ENCODE measurements at places on chromosomes 4 and X.

DNA sequence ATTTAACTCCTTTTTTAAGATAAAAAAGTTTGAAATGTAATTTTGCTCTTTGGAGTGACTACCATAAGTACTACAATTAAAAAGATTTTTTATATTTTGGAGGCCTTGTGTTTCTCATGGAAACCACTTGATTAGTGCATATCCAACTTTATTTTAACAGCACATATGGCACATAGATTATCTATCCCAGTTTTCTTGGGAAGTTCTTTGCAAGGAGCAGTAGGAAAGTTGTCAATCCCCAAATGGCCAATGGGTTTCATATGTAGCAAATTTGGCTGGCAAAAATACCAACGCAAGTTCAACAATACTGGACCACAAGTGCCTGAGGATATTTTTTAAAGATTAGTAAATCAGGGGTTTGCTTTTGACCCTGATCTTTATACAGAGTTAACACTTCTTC, 15.4 kb upstream of the ANTXR2 start:
- no peak for DNase-seq

GRCh38 chrX:121028419-121028818, 19.0 kb upstream of the GLUD2 start:
- no peak for DNase-seq

GRCh38 chr4:38856046-38856445, 571 bp downstream of the TLR6 start:
- DNase-seq, result no peak

- DNase-seq, result no peak
Measured at GRCh38 chr4:14848229-14848628, 154.1 kb upstream of the CPEB2 start.

DNA sequence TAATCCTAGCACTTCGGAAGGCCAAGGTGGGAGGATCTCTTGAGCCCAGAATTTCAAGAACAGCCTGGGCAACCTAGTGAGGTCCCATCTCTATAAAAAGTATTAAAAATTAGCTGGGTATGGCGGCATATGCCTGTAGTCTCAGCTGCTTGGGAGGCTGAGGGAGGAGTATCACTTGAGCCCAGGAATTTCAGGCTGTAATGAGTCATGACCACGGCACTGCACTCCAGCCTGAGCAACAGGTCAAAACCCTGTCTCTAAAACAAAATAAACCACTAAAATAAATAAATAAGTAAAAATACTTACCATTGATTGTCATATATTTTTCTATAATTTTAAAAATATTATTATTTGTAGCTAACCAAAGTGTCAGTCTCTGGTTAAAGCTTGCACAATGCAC, 315.6 kb upstream of the SMIM31 start:
- DNase-seq, result no peak

DNA sequence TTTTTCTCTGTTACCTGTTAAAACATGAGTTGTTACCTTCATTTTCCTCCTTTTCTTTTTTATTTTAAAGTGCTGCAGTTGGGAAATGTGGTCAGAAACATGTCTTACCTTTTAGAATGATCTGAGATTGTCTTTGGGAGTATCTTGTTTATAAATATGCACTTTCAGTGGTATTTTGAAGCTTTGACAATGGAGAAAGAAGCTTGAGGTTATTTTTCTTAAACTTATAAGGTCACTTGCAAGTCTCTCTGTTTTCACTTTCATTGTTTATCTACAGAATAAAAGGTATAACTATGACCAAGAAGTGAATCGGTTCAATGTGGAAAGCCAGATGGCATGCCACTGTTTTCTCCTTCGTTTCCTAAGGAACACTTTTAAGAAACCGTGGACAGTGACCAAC, 167.5 kb upstream of the SLC7A11 start:
- DNase-seq, result no peak

DNA sequence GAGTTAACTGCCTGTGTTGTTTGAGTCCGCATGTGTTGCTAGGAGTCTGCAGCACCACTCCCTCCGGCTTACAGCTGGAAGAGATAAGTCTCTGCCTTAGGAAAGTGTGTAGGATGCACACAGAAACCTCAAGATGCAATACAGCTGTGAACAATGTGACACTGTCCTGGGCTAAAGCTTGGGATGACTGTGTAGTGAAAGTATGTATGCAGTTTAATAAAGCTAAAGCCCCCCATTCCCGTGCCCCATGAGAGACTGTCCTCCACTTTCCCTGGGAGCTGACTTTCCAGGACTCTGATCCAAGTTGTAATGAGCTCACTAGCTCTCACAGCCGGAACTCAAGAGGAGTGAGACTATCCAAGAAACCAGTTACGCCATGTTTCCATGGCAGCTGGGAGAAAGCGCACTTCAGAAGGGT, 156.6 kb upstream of the FTHL17 start:
- DNase-seq, result no peak

- DNase-seq, result no peak
Measured at GRCh38 chrX:130120321-130120731, 10.0 kb upstream of the ELF4 start.

- DNase-seq, result no peak
Measured at GRCh38 chr4:154344686-154345085, 146.9 kb downstream of the DCHS2 start.

DNA sequence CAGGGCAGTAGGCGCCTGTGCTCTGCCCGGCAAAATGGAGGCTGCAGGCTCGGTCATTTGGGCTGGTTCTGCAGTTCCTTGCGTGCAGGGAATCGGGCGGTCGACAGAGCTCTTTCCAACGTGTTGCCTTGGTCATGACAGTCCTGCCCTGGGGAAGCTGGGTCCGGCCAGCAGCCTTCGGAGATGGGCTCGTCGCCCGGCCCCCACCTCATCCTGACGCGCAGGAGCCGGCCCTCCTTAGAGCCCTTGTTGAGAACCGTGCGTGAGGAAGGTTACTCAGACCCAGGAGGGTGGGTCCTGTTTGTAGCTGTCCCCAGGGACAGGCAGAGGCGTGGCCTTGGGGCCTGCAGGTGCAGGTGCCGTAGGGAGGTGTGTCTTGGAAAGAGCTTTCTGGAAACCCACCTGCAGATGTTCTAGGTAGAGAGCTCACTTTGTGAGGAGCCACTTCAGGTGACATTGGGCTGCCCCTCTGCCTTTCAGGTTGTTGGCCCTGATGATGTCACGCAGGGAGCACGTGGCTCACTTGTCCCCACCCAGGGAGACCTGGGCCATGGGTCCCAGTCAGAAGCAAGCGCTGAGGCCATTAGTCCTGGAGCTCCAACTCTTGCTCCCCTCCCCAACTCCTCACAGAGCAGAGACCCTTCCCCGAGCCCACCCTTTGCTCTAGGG, 15.2 kb upstream of the HGFAC start:
- DNase-seq, result no peak

- no peak for DNase-seq
Measured at GRCh38 chr4:77488882-77489281, 116.7 kb upstream of the CXCL13 start.

- no peak for DNase-seq
Measured at GRCh38 chr4:125115941-125116340, 198.8 kb upstream of the FAT4 start.

- DNase-seq, result no peak
Measured at GRCh38 chr4:187666697-187667494, 328.7 kb upstream of the ZFP42 start.

GRCh38 chr4:64911846-64912245, 502.6 kb upstream of the TECRL start:
- DNase-seq, result no peak

DNA sequence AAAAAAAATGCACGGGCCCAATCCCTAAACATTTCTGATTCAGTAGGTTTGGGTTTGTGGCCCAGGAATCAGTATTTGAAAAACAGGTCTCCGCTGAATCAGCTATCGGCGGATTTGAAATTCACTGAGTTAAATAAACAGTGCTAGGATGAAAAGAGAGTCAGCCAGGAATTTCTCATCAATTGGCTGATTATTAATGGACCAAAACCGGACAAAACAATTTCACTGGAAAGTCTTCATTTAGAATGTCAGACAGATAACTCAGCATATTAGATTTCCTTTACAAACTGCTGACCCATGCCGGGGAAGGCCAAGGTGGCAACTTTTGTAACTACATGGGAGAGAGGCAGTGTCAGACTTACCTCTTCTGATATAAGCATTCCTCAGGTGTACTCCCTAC, 99.4 kb upstream of the LSM6 start:
- no peak for DNase-seq

DNA sequence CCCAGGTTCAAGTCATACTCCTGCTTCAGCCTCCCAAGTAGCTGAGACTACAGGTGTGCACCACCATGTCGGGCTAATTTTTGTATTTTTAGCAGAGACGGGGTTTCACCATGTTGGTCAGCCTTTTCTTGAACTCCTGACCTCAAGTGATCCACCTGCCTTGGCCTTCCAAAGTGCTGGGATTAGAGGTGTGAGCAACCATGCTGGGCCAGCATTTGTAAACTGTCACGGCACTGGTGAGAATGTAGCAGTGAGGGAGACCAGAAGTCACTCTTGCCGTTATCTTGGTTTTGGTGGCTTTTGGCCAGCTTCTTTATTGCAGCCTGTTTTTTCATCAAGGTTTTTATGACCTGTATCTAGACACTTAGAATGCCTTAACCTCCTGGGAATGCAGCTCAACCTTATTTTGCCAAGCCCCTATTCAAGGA, 22.4 kb downstream of the PCDH18 start:
- no peak for DNase-seq

DNA sequence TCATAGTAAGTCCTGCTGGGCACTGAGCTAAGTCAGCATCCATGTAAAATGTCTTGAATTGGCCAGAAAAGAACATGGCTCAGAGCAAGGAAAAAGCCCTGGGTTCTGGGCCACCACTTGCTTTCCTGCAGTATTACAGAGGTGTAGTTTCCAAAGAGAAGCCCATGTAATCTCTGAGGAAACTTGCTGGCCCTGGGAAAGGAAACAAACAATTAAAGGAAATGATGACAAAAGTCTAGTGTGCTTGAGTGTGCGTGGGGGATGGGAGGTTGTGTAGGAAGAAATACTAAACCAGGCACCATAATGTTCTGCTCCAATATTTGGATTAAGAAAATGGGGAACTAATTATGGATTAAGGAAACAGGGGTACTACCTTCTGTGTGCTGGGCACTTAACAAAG, 39.5 kb upstream of the SMIM10L2A start:
- DNase-seq, result no peak

DNA sequence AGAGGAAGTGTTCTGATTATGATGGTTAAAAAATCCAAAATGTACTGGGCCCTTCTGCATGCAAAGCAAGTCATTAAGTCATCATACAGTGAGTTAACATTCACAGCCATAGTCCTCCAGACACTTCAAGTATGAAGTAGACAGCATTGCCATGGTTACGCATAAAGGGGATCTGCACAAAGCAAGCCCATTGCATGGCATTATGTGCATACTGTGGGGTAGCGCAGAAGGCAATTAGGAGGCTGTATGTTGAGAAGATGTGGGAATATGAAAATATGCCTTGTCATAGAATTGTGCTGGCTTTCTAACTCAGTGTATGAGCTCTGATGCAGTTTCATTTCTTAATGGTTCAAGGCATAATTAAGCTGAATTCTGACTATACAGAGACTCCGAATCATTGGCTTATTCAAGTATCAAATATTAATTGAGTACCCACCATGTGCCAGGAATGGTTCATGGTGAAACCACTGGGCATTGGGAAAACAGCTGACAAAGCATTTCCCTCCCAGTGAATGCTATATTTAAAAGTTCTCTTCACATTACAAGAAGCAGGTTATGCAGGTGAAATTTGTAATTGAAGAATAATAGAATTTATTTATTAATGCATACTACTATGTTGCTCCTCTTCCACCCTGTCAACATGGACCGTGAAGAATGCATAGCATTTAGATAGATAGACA, 588.9 kb downstream of the ZNF674 start:
- no peak for DNase-seq

GRCh38 chr4:128440923-128441322, 153.3 kb upstream of the PGRMC2 start:
- no peak for DNase-seq

DNA sequence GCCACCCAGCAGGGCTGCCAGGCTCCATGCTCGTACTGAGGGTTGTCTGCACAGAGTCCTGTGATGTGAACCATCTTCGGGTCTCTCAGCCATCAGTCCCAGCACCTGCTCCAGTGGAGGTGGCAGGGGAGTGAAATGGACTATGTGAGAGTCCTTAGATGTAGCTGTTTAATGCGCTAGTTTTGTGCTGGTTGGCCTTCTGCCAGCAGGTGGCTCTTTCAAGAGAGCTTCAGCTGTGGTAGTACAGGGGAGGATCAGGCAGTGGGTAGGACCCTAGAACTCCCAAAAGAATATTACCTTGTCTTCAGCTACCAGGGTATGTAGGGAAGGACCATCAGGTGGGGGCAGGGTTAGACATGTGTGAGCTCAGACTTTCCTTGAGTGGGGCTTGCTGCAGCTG, 1066.0 kb downstream of the GLUD2 start:
- DNase-seq, result no peak

GRCh38 chrX:2492531-2493218, 8.1 kb downstream of the DHRSX start:
- DNase-seq, result no peak

- DNase-seq, result no peak
Measured at GRCh38 chr4:123936621-123937043, 540.0 kb downstream of the SPRY1 start.

DNA sequence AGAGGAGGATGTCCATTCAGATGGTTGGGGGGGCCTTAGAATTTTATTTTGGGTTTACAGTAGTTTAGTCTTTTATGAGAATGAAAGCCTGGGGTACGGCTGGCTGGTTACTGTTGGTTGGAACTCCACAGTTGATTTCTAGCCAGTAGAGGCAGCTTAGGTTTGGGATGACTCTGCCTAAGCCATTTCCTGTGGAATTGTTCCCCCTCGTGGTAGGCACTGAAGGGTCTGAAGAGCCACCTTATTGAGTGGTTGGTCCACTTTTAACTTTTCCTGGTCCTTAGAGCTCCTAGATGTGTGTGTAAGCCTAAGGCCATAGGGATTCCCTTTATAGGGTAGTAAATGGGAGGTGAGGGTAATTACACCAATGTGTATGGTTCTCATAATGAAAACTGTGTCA, 19.7 kb downstream of the SPIN3 start:
- DNase-seq, result no peak

DNA sequence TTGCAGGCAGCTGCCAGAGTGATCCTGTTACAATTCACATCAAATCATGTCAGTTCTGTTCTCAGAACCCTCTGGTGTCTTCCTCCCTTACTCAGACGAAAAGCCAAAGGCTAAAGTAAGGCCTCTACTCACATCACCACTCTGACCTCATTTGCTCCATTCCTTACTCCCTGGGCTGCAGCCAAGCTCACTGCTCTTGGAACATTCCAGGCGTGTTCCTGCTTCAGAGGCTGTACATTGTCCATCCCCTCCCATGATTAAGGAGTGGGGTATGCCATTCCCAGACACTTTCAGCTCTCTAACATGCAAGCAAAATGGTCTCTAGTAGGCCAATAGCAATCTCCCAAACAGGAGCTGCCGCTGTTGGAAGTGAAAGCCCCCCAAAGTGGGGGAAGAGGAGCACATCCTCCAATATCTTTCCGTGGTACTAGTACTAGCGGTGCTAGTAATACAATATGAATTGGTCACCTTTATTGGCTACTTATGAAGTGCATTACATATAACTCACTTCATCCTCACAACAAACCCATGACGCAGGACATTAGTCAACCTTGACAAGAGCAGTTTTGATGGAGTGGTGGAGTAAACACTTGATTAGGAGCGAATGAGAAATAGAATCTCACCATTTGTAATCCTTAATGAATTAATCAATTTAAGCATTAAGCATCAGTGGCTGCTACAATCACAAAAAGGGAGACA, 15.0 kb downstream of the GAB3 start:
- no peak for DNase-seq

- DNase-seq, result no peak
Measured at GRCh38 chr4:555566-556275, 20.4 kb downstream of the TMEM271 start.
